ENCODE measurements at places on chromosomes 2 and 18. TPM values are rescaled to one million over a fixed set of nuclear protein-coding genes. Genes with fewer than 3 reads are reported as not detected.

- DNase-seq: no peak
These were observed 73.7 kb downstream of the PXDN start for GRCh38 chr2:1670636-1671035.

The CRACDL gene
- 2.4 TPM for total RNA-seq

GRCh38 chr2:226190479-226191252 lies 609.0 kb downstream of the IRS1 start:
- no peak for DNase-seq

GRCh38 chr2:178163395-178163794 lies 30.9 kb upstream of the OSBPL6 start:
- no peak for DNase-seq

The LYPD6 gene
- 16.9 TPM for total RNA-seq

Measured in urinary bladder (tissue), 4 donors.